D341Med (cell line): ENCODE measurements at places on chromosomes 2 and 18.

DNA sequence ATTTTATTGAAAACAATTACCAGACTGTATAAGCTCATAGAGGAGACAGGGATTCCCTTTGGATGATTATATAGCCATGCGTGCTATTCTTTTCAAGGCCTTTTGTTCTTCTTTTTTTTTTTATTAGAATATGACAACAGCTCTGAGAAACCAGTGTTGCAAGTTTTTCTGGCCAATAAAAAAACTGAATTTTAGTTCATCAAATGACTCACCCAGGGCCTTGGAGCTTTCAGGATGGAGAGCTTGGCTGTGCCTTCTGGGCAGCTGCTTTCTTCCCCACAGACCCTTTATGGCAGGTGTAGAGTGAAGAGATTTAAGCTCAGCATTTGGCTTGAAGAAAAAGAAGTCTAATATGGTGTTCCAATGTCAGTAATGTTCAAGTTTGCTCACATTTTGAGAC lies 497.9 kb upstream of the FANCL start:
- no peak for DNase-seq

GRCh38 chr2:64644458-64645382 lies 9.0 kb downstream of the SERTAD2 start:
- DNase-seq = peak; percentile 53

DNA sequence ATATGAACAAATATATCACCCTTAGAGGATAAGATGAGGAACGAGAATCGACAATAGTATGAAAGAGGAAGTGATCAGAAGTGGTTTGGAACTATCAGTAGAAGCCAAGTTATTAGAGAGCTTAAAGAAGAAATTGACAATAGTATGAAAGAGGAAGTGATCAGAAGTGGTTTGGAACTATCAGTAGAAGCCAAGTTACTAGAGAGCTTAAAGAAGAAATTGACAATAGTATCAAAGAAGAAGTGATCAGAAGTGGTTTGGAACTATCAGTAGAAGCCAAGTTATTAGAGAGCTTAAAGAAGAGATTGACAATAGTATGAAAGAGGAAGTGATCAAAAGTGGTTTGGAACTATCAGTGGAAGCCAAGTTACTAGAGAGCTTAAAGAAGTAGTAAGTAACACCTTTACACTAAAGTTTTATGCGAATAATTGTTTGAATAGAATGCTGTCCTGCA lies 175.5 kb downstream of the ZNF407 start:
- no peak for DNase-seq

GRCh38 chr2:127655209-127656073 lies 9.5 kb downstream of the GPR17 start:
- no peak for DNase-seq

DNA sequence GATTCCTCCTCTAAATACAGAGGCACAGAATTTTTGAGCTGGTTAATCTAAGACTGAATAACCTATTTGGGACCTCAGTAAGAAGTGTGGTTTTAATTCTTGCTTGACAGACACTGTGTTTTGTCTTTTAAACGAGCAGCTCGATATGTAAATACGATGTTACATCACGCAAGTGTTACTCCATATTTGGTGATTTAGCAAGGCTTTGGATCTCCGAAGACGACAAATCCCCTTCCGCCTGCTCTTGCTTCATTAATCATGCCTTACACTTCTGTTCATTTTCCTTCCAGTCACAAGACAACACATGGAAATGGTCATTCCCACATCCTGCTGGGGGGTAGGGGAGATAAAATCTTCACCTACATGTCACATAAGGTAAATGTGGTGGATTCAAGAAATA lies 9.4 kb downstream of the BCL11A start:
- DNase-seq = no peak

DNA sequence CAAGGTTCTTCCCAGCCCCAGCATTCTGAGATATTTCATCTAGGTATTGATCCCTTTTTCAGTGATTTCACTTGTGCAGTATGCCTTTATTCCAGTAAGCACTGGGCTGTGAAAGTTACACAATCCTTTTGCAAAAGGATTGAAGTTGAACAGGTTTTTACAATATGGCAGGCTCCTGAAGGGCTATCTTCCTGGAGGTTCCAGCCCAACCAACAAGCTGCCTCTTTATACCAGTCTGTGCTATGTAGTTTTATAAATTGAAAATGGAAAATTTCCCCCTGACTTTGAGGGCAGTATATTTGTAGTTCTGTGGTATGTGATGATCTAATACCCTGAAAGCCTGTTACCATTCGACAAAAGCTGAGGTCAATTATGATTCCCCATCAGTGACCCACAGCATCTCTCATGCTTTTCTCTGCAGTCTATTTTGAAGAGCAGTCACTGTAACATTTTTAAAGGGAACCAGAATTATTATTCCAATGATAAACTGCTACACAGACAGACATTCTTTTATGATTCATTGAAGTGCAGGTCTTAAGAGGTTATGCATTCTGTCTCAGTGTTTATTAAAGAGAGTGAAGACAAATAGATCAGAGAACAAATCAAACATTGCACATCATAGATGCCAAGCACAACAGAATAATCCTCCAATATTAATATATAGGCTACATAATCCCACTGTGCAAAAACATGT lies 35.2 kb upstream of the STPG4 start:
- no peak for DNase-seq

GRCh38 chr2:37583402-37583801 lies 88.0 kb downstream of the CDC42EP3 start:
- DNase-seq = no peak

DNA sequence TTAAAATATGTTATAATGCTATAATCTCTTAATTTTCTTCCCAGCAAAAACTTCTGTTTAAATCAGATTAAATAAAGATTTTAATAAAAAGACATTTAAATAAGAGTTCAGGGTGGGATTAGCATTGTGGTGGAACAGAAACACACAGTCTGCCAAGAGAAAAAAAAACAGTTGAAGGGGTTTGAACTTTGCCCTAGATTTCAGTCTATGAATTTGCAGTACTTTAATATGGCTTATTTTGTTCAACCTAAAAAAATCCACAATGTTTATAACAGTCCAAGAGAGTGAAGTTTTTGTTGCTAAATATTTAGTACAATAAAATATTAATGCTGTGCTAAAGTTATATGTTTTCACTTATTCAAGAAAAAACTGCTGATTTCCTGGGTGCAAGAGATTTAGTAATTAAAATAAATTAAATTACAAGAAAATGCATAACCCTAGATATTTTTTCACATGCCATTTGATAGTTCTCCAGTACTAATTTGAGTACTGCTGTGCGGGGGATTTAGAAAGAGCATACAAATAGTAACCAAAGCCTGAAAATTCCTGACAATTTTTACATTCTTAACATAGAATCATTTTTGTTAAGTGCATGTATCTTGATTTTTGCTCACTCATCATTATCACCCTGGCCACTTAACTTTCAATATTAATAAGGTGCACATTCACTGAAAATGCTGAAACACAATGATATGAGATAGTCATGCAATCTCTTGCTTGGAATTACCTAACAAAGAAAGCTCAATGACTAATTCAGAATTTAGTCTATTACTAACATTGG lies 52.6 kb downstream of the SLC40A1 start:
- no peak for DNase-seq

DNA sequence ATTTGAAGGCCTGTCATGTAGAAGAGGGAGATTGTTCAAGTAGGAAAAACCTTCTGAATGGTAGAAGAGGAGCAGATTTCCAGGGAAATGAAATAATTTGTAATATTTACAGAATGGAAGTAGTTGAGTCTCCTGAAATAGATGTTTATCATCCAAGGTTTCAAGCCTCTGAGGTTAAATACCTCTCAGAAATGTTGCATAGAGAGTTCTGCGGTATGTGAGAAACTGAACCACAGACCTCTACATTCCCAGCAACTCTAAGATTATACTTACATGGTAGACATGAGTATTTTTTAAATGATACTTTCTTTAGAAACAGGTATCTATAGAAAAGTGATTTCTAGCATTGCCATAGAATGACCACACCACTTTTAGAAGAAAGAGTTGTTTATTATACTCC lies 379.8 kb upstream of the FANCL start:
- no peak for DNase-seq

DNA sequence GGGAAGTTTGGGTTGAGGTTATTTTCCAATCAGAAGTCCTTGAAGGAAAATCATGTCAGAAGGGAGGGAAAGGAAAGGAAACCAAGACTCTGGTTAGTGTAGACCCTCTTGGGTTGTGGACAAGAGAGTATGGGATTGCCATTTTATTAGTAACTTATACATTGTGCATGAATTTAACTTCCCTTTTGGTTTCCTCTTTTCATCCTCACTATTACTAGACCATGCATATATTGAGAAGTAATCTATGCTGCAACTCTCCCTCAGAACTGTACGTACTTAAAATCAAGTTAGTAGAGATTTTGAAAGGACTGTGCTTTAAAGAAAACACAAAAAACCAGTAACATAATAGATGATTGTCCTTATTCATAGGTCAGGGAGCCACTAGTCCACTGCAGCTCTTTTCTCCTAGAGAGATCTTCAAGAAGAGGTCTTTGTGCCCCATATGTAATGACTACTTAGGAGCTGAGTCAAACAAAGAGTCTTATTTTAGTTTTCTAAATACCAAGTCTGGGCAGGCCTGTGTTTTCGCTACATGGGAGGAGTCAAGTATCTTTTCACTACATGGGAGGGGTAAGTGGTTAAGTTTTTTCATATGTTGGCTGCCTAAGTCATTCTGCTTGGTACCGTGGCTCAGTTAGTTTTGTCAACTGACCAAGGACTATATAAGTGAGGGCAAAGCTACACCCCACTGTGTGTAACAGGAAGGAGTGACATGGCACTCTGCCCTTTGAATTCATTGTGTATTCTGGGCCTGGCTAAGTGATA lies 25.2 kb upstream of the FAM117B start:
- DNase-seq = no peak

DNA sequence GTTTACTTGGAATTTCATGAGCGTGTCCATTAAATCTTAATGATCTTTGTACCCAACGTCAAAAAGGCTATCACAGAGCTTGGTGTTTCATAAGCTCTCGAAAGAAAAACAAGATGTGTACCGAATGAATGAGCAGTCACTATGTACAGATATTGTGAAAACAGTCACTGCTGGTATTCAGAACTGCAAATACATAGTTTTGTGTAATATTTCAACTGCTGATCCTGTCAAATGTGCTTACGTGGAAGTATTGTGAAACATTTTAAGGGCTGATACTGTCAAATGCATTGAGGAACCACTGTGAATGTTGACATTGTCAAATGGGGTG lies 184.2 kb upstream of the KLHL29 start:
- no peak for DNase-seq

DNA sequence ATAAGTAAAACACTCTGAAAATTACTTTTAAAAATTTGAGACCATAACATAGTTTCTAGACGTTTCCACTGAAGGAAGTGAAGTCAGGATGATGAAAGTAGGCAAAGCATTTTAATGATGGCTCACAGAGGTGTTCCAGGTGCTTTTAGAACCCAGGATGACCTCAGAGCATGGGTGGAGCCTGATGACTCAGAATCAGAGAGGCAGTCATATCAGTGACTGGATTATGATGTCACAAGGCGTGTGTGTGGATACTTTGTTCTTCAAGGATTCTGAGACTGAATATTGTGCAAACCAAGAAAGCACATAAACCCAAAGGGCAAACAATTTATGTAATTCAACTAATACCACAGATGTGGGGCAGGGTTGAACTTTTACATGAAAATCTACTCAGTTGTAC lies 208.0 kb upstream of the FBXO11 start:
- DNase-seq = no peak

- DNase-seq = no peak
Measured at GRCh38 chr2:239328351-239329191, 72.2 kb downstream of the HDAC4 start.

DNA sequence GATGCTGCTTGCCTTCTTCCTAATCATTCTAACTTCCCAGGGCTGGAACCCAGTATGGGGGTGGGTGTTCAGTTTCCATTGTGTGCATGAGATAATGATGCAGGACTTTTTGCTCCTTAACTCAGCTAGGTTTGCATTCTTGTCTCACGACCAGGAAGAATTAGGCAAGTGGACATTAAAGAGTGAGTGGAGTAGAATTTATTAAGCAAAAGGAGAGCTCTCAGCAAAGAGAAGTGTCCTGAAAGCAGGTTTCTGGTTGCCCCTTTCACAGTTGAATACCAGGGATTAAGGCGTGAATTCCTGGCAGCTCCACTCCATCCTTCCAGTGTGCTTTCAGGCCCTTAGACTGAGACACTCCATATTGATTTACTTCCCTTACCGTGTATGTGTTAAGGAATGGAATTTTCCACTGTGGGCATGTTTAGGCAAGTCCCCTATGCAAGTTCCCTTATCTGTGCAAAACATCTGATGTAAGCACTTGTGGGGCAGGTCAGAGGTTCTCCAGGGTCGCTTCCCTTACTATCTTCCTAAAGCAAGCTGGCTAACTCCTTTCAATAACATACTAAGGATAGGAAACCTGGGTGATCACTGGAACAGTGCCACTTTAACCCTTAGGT lies 126.5 kb downstream of the GPR39 start:
- DNase-seq = no peak

DNA sequence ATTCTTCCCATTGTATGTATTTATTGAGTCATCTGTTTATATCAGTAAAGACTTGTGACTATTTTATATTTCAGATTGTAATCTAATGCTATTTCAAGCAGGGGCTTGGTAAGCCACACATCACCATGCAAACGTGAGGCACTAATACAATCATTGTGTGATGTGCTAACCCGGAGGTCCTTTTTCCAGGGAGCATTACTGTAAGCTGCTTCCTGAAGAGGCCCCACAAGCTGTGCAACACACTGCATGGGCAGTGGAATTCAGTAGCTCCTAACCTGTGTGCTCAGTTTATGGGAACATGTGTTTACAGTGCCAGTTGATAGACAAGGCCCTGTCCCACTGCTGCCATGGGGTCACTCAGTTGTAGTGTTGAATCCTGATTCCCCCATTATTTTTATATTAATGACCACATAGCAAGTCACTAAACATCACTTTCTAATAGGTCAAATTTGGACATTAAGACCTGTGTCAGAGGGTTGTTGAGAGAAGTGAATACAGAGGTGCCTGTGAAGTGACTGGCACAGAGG lies 162.9 kb downstream of the FHOD3 start:
- DNase-seq = no peak

GRCh38 chr18:74478880-74479279 lies 17.3 kb upstream of the CNDP2 start:
- no peak for DNase-seq

- no peak for DNase-seq
Measured at GRCh38 chr2:28676152-28676835, 75.3 kb upstream of the PPP1CB start.

DNA sequence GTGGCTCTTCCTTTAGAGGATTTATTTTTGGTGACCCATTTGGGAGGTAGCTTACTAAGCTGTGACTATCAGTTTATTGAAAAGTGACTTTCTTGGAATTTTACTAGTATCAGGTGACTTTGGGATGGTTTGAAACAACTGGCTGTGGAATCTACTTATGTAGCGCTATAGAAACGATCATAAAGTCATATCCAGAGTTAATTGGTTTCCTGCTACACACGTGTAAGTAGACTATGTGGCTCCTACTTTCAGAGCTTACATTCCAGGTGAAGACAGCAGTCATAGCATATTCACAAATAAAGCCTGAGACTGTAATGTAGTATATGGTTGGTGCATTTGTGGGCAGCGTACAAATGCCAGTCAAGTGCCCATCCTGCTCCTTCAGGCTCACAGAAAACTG lies 308.9 kb downstream of the ZNF521 start:
- no peak for DNase-seq

- peak; percentile 86 for DNase-seq
Measured at GRCh38 chr18:5543773-5544389, at the start of gene EPB41L3. EPB41L3 (minus strand) TSS chr18:5543997; CDS start chr18:5489183, 54,814 bp downstream.
